Hematopoietic multipotent progenitor cell treated with erythropoietin and hydrocortisone succinate and interleukin-3 and kit ligand, for 15 days (in vitro differentiated cells): ENCODE measurements at places on chromosomes 2 and 18.
A peak's percentile ranks its signal among the peaks of the same experiment; 100 is the strongest.

DNA sequence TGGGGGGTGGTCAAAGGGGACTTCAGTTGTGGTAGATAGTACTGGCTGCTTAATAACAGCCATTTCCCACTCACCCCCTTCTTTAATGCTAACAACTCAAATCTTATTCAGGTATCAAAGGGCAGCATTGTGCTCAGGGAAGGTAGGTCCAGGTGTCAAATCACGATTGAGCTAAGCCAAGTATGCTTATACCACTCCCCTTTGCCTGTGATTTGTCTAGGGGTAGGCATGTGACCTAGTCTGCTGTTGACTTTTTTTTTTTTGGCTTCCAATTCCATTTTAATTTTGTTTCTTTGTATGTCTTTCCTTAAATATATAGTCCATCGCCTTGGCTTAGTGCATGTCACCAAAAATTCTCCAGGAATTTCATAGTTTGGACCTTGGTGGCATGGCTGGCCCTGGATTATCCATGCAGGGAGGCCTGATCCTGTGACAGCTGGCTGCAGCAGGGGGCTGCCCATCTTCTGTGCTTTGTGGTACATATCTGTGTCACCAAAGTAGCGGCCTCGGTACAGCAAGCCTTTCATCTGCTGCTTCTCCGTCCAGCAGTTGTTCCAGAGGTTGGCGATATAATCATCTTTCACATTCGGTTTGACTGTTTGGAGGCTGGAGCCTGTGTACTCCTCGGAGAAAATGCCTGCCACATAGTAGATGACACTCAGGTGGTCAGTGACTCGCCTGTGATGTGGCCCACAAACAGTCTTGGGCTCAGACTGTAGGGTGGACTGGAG is 68.1 kb upstream of the SPRED2 start:
- DNase-seq, result no peak

GRCh38 chr2:224287531-224287930 is 114.4 kb downstream of the FAM124B start:
- DNase-seq, result no peak

DNA sequence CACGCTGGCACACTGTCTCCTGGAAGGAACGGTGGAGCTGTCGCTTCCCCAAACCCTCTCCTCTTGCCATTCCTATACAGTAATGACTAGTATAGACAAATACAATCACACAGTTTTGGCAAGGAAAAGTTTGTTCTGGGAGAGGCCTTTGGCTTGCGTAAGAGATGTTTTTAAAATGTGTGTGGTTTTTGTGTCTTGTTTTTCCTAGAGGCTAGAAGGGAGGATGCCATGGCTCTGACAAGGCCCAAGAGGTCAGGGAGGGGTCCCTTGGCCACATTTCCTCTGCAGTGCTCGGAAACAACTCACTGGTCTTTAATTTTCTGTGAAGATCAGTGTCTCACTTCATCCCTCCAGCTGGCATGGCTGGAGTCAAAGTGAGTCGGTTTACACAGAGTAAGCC is 195.9 kb downstream of the SH3RF3 start:
- DNase-seq, result no peak

DNA sequence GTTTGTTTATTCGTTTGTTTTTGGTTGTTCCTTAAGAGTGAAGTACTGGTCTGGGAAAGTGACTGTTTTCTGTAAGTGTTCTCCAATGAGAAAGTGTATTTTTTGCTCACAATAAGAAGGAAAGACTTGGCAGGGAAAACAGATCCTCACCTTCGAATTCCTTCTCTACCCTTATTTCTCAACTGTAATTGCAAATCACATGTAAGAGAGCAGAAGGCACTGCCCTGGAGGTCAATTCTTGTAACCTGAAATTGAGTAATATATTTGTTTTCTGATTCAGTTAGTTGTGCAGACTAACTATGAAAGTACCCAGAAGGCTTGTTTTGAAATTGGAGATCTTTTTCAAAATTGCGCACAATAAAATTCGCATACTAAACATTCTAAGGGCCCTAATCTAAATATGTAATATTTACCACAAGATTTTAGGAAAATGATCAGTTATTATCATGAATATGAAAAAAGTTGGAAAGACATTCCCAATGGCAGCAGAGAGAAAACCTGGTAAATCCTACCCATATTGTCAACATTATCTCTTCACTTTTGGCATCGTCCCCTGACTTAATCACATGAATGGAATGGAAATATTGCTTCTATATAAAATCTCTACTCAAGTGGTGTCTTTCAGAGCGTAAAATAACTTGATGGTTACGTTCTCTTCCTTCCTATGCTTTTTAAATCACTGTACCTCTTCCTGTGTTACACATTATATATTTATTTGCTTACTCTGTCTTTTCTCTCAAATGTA is 24.1 kb downstream of the TFPI start:
- no peak for DNase-seq

GRCh38 chr18:23578067-23578701 is 8.1 kb downstream of the NPC1 start:
- DNase-seq, result no peak

DNA sequence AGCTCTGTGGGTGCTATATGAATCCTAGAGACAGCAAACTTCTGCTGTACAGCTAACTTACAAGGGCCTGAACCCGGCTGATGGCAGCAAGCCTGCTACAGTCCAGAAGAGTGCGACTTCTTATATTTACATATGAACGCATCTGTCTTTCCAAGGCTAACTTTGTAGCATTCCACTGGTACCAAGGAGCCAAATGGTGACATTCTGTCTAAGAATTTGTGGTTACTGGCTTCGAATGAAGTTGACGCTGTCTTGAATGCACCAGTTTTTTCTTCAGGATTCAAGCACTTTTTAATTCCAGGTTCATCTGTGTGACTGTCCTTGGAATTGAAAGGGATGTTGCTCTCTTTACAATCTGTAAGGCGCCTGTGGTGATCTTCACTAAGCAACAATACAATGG is 42.4 kb downstream of the THUMPD2 start:
- no peak for DNase-seq

DNA sequence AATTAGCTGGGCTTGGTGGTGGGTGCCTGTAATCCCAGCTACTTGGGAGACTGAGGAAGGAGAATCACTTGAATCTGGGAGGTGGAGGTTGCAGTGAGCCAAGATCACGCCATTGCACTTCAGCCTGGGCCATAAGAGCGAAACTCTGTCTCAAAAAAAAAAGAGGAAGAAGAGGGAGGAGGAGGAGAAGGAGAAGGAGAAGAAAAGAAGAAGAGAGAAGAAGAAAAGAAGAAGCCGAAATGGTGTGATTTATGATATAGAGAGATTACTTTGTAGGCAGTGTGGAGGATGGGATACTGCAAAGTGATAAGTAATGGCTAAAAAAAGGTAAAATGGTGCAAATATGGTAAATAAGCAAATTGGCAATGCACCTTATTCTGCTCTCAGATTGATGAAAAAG is 25.1 kb downstream of the THNSL2 start:
- no peak for DNase-seq

GRCh38 chr2:30514134-30514847 is 67.2 kb downstream of the LCLAT1 start:
- peak; percentile 52 for DNase-seq

GRCh38 chr18:68520406-68521075 is 194.4 kb downstream of the TMX3 start:
- no peak for DNase-seq

DNA sequence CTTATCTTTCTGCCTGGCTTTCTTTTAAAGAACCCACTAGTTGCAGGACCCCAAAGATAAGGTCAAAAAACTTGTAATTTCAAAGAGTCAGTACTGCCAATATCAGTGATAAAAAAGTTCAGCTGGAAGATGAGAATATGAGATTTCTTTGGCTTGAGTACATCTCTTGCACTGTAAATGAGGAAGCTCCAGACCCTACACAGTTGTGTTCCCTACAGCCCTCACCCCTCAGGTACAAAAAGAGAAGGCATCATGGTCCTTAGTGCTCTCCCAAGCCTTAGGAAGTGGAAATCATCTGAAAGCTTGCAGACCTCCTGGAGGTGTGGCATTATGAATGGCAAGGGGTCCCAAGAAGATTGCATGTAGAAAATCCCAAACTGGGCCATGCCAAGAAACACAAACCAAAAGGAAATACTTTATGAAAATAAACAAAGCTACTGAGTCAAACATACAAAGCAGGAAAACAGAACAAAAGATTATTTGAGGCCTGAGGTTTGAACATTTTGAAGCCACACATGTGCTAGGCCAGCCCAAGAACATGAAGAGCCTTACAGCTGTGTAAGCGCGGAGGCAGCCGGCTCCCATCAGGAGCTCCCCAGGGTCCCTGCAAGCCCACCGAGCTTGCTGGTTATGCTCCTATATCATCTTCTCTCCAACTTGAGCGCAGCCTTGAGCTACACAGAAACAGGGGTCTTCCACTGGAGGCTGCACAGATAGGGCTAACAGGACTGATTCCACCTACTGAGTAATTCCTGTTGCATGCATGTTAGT is 217.0 kb downstream of the OSR1 start:
- no peak for DNase-seq

DNA sequence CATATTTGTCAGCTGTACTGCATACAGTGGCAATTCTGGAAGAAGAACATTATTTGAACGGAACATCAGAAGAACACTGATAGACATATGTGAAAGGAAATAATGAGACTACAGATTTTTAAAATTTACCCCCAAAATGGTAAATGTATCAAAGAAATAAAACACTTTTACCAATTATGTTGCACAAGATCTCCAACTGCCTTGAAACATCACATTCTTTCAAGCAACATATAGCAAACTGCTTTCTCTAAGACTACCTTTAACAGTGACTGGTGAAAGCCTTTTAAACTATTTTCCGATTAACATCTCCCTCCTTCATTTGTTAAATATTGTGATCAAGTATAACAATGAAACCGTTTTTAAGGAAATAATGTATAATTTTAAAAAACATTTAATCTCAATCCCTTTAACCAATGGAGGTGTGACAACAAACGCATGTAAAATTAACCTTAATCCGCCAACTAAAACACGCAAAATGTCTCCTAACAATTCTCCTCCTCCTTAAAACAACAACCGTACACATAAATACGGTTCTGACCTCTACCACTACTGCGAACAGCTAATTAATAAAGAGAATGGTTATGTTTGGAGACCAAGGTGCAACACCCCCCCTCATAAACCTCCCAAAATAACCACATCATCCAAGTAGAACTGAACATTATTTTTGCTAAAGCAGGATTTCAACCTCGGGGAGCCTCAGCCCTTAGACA is 2.4 kb downstream of the FBXO11 start:
- no peak for DNase-seq

DNA sequence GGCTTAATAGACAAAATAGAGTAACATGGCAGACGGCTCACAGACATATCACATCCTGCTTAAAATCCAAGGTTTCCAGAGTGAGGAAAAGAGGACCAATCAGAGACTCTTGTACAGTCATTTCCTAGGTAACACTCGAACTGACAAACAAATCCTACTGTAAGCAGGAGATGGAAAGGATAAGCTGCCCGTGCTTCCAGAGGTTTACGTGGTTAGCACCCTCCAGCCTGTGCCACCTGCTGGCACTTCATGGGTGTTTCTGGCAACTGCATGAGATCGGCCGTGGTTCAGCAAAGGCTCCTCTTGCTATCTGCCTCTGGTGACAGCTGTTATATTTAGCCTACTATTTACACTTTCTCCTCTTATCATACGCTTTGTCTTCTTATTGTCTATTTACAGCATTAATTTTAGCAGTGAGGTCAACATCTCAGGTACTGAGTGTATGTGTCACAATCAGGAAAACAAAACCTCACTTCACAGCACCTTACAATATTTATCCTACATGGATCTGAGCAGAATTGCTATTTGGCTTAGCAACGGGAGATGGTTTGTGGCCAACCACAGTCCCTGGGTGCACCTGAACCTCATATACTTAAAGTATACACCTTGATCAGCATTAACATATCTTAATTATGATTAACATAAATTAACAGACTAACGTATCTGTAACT is 226.9 kb downstream of the TMEM163 start:
- no peak for DNase-seq

GRCh38 chr2:207683879-207684627 is 27.4 kb upstream of the CCNYL1 start:
- DNase-seq, result no peak

GRCh38 chr2:197647961-197648690 is 27.3 kb downstream of the RFTN2 start:
- no peak for DNase-seq

DNA sequence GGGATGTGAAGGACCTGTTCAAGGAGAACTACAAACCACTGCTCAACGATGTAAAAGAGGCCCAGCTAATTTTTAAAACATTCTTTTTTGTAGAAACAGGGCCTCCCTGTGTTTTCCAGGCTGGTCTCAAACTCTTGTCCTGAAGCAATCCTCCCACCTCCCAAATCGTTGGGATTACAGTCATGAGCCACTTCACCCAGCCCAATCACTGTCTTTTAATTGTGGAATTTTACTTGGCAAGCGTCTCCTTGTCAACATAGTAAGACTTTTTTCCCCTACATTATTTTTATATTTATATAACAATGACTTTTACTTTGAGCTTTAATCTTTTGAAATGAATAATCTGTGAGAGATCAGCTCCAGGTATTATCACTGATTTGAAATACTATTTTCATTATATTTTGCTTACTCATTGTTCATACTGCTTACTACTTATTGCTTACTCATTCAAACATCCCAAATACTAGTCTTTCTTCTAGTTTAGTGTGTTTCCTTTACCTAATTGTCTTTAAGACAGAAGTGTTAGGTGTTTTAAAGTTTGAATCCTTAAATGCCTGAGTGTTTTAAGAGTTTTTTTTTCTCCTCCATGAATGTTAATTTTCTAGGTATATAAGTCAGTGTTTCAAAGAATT is 48.9 kb downstream of the PTPN4 start:
- DNase-seq, result no peak

DNA sequence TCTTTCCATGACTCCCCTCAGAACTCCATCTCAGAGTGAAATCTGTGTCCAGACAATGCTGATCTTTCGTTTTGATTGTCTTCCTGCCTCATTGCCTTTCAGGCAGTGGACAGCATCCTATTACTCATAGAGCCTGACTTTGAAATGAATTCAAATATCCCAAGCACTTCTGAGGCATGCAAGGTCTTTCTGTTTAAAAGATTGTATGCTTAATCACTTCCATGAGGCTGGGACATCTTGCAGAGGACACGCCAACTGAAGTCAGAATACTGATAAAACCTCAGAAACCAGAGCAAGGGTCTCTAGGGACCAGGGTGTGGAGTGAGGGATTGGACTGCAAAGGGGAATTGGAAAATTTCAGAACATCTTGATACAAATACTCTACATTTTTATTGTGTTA is 836.5 kb upstream of the ID2 start:
- DNase-seq, result no peak

DNA sequence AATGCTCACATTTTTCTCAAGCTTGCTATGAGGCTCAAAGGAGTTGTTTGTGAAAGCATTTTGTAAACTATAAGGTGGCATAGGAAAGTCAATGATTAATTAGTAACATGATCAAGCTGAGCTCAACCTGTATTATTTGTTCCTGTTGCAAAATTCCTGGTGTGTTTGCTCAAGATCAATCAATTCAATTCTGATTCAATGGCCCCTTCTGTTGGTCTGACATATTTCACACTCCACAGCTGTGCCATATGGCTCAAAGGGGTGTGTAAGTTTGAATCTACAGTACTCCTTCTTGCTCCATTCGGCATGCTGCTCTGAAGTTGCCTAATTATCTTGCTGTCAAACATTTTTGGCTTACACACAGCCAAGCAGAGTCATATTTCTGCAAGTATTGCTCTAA is 341.6 kb upstream of the LRP1B start:
- DNase-seq, result no peak

GRCh38 chr18:2997846-2998564 is 14.9 kb downstream of the LPIN2 start:
- peak; percentile 61 for DNase-seq

- no peak for DNase-seq
Observed at GRCh38 chr2:177010146-177010545, 202.4 kb upstream of the HNRNPA3 start.

GRCh38 chr2:226048611-226049010 is 649.1 kb downstream of the NYAP2 start:
- DNase-seq, result no peak
